ENCODE measurements at places on chromosomes 7 and 10.

DNA sequence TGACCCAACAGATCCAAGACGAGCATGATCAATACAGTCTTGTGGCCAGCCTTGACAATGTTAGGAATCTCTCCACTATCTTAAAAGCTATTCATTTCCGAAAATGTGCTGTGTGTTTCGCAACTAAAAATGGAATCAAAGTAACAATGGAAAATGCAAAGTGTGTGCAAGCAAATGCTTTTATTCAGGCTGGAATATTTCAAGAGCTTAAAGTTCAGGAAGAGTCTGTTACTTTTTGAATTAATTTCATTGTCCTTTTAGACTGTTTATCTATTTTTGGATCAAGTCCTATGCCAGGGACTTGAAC, 24.3 kb upstream of the TIAL1 start:
- DNase-seq = no peak

- no peak for DNase-seq
Observed at GRCh38 chr10:89644691-89644966, 413 bp downstream of the PANK1 start.

- DNase-seq = no peak
Observed at GRCh38 chr7:138756591-138757242, 41.1 kb upstream of the TMEM213 start.

- no peak for DNase-seq
Observed at GRCh38 chr10:124033887-124034218, 59.5 kb downstream of the CHST15 start.

DNA sequence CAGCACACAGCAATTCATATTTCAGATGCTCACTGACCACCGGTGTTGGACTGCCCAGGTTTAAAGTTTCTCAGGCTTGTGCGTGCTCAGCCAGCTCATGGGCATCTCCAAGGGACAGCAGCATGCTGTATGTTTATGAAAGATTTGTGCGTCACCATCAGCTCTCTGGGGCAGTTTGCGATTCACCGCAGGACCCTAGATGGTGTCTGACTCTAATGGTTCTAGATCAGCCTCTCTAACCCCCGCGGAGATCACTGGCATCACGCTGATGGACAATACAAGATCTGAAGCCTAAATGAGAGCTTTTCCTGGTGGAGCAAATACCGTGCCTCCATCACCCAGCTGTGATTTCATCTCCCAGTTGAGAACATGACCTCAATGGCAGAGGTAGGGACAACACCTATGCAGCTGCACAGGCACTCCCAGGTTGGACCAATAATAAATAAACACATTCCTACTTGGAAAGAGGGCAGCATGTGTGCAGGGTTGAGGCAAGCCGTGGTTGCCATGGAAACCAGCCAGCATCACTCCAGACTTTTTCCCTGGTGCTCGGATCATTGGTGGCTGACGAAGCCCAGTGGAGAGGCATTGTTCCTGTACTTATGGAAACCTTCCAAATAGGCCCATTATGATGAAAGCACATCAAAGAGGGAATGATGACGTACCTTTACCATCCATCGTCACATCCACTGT, 253.6 kb downstream of the KCNMA1 start:
- peak; percentile 36 for DNase-seq

DNA sequence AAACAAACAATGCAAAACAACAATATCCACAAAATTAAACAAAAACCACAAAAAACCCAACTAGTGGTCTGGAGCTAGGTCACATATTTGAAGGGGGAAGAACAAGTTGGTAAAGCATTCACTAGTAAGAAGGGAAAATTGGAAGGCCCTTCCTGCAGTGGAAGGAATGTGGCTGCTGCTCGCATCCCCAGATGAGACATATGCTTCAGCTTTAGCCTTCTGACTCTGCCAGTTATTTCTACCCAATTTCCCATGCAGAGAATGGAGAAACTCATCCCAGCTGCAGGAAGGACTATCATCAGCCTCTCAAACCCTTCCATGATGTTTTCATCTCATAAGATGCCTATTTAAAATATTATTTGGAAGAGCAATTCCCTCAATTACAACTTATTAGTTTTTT, 176.6 kb downstream of the BMPER start:
- no peak for DNase-seq

DNA sequence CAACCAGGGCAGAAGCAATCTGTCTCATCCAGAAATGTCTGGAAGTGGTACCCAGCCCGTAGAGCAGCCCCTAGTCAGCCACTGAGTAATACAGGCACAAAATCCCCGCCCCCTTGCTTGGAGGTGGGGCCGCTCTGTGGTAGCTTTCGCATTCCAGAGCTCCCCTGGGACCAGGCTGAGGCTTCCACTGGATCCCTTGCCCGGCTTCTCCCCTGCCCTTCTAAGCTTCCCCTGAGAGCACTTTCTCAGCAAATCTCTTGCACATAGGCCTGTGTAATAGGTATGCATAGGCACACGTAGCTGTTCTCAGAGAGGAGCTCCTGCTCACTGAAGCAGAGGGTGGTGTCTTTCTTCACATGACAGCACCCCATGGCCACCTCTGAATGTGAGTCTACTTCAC, 144.2 kb downstream of the BMS1 start:
- no peak for DNase-seq

- no peak for DNase-seq
Observed at GRCh38 chr10:92822060-92822634, 26.2 kb upstream of the EXOC6 start.

DNA sequence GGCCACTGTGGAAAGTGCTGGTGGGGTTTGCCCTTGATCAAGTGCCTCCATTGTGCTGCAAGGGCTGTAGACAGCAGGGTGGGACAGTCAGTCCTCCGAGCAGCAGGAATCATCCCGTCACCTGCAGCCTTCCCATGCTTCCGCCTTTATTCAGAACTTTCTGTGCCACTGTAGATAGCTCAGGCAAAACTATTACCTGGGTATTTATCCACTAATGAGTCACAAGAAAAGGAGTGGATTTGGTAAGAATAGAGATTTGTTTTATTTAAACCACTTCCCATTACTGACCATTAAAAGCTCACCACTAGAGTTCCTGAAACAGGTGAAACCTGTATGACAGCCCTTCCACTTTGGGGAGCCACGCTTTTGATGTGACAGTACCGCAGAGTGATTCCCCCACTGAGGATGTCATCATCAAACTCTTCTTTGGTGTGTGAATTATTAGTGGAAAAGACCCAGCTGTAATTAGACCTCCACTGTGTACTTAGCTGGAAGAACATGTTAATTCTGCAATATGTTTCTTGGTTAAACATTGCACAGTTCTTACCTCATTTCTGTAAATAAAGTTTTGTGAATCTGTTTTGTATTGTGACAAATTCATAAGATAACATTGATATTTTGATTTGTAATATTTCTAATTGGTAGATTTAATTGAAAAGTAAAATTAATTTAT, 208.8 kb downstream of the MLLT10 start:
- no peak for DNase-seq

DNA sequence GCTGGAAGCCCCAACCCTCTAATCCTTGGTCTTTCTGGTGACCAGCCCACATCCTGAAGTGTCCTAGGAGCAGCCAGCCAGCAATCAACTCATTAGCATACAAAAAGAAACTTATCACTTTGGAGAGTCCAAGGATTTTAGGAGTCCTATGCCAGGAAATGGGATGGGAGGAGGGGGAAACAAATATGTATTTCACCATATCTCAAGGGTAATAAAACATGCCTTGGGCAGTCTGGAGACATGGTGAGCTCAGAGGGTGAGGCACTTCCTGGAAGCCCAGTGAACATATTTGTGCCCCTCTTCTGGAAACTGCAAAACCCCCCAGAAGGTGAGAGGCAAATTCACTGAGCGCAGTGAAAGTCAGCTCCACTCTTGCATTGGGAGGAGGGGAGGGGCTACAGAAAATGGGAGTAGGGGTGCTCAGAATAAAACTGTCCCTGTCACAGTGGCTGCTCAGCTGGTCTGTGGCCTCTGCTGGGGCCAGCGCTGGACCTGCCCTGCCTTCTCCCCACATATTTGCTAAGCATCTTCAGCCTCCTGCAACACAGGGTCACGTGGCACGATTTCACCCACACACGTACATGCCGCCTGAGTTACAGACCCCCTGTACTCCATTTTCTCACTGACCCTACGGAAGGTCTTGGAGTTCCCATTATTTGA, 17.7 kb upstream of the ZMIZ1 start:
- no peak for DNase-seq

DNA sequence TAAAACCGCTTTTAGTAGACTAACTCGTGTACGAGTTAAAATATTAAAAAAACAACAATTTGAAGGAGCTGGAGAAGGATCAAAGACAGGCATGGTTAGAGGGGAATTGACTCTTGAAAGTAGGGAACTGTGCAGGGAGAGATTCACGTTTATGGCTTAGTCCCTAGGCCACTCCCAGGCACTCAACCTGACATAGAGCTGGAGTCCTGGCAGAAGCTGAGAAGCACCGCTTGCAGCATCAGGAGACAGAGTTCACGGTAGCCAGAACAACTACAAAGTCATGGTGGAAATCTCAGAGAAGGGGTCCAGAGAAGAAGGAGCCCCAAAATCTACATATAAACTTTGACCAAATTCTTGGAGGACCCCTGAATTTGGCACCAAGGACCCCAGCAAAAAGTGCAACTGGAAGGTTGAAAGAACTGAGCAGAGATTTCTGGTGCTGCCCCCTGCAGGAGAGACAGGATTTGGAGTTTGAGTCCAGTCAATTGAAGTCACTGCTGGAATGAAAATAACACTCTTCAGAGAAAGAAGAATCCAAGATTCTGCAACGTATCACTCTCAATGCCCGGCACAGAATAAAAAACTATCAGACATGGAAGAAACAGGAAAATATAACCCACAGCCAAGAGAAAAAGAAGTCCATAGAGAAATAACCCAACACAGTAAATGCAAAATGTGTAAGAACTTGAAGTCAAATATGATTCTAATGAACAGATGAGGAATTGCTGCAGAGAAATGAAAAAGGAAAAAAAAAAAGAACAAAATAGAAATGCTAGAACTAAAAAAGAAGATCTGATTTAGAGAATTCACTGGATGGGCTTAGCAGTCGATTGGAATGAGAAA, 493.3 kb upstream of the PODXL start:
- no peak for DNase-seq

DNA sequence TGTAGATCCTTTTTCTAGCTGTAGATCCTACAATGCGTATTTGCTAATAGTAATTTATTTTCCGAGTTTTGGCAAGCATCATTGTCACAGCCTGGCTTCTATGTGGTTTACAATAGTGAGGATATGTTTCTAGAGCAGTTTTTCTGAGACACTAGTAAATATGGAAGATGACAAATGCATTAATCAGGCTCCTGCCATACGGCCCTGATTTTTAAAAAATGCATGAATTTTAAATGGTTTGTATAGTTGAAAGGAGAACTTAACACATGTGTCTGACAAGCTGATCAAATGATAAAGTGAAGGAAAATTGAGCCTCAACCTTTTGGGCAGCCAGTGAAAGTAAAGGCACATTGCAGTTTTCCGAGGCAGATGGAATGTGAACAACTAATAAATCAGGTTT, 354.1 kb downstream of the EXOC4 start:
- no peak for DNase-seq

GRCh38 chr7:71824006-71824760, 588.0 kb downstream of the CALN1 start:
- no peak for DNase-seq

- no peak for DNase-seq
Observed at GRCh38 chr7:12884033-12884432, 196.6 kb downstream of the ARL4A start.

- no peak for DNase-seq
Observed at GRCh38 chr10:58543141-58543540, 30.5 kb downstream of the BICC1 start.

- DNase-seq = no peak
Observed at GRCh38 chr7:137790828-137791227, 55.9 kb downstream of the DGKI start.

GRCh38 chr10:10658172-10658785, 359.4 kb upstream of the CELF2 start:
- no peak for DNase-seq

- DNase-seq = no peak
Observed at GRCh38 chr10:121813211-121813815, 114.5 kb downstream of the ATE1 start.

GRCh38 chr7:87199241-87199640, 20.3 kb downstream of the TMEM243 start:
- no peak for DNase-seq

DNA sequence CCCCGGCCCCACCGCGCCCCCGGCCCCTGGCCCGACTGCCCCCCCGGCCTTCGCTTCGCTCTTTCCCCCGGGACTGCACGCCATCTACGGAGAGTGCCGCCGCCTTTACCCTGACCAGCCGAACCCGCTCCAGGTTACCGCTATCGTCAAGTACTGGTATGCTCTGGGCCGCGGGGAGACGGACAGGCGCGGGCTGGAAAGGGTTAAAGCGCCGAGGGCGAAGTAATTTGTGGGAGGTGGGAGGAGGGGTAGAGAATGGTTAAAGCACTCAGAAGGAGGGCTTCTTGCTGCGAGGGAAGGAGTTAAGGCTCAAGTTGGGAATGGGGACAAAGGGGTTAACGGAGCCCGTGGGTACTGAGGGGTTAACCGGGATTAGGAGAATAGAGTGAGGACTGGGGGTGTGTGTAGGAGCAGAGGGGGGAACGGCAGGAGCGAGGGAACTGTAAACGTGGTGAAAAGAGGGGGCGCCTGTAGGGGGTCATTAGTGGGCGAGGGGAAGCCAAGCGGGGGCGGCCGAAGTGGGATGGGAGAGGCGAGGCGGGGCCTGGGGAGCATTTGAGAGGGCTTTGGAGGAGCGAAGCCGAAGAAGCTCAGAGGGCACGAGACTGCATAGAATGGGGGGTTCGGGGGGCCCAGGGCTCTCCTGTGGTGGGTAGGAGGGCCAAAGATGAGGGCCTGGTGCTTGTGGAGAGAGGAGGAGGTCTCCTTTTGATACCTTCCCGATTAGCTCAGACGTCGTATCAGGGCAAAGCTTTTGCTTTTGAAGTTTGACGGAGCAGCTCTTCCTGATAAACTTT, 605 bp downstream of the SUFU start:
- no peak for DNase-seq

DNA sequence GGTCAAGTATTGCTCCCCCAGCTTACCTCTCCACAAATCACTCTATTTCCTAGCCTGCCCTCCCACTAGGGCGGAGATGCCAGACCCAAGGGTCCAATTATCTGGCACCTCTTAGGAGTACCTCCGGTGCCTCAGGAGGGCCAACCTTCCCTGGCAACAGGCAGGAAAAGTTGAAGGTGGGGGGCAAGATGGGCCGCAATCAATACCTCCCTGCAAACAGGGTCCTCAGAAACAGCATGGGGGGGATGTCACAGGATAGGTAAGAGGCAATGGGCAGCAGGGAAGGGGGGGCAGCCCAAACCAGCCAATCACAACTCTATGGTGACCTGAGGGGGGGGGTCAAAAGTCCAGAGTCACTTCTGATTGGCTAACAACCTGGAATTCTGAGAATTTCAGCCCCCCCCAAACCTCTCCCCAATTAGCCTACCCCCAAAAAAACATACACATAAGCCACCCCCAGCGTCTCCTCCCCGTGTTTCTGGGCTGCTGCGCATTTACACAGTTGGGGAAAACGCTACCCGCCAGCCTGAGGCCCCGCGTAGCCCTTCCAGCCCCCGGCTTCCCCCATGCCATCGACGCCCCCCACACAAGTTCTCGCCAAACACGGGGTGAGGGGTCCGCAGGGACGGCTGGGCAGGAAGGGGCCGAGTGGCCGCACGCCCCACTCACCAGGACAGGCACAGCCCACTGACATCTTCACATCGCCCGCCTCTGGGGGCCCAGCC, 589 bp downstream of the LDB1 start:
- no peak for DNase-seq

All from DMS153 (cell line).